ENCODE measurements at places on chromosomes 11 and 22.

DNA sequence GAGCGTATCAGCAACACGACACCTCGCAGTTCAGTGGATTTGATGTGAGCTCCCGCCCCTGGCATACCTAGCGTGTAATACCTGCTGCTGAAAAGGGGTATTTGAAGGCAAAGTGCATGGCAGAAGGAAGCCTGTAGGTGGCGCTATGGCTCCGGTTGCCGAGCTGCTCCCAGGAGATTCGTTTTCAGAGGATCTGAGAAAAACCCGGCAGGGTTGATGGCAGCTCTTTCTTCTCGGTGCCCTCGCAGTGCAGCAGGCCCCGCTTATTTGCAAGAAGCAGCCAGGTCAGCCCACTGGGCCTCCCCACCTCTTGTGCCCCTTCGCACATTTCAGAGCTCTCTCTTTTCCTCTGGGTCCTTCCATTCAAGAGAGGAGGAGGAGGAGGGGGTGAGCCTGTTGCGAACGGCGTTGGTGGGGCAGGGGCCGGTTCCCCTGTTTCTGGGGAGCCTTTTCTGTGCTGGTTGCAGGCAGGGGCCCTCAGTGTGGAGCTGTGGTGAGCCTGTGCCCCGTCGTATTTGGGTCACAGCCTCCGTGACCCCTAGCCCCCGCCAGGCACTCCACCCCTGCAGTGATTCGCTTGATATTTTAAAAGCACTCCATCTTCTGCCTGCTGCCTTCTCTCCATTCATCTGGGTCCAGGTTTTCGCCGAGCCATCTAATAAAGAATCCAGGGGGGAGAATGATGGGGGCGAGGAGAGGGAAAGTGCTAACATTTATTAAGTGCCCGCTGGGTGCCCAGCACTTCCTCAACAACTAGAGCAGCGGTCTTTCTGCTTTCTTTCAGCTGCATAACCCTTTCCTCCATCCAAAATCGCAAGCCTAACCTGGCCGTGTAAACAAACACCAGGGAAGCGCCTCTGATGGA lies 85.3 kb upstream of the SYT13 start:
- H3K36me3 ChIP-seq, result no peaks in the 10 kb centered on the region
- H3K4me1 ChIP-seq, result peaks cover 16% of the 10 kb centered on the region
- H3K27me3 ChIP-seq, result peaks cover 10% of the 10 kb centered on the region
- peak; percentile 84 for DNase-seq
- H3K4me3 ChIP-seq, result no peak overlapping the region

- no peaks in the 10 kb centered on the region for H3K36me3 ChIP-seq
- no peak overlapping the region for H3K4me3 ChIP-seq
- no peak overlapping the region for H3K27ac ChIP-seq
- DNase-seq, result no peak
- no peaks in the 10 kb centered on the region for H3K4me1 ChIP-seq
- H3K27me3 ChIP-seq, result no peaks in the 10 kb centered on the region
Observed at GRCh38 chr11:92295175-92296137, 70.8 kb downstream of the FAT3 start.

GRCh38 chr11:31326470-31327148 lies 42.9 kb downstream of the DCDC1 start:
- H3K36me3 ChIP-seq, result no peaks in the 10 kb centered on the region
- H3K27me3 ChIP-seq, result peaks cover 3% of the 10 kb centered on the region
- H3K4me1 ChIP-seq, result peaks cover 2% of the 10 kb centered on the region
- no peak overlapping the region for H3K4me3 ChIP-seq

DNA sequence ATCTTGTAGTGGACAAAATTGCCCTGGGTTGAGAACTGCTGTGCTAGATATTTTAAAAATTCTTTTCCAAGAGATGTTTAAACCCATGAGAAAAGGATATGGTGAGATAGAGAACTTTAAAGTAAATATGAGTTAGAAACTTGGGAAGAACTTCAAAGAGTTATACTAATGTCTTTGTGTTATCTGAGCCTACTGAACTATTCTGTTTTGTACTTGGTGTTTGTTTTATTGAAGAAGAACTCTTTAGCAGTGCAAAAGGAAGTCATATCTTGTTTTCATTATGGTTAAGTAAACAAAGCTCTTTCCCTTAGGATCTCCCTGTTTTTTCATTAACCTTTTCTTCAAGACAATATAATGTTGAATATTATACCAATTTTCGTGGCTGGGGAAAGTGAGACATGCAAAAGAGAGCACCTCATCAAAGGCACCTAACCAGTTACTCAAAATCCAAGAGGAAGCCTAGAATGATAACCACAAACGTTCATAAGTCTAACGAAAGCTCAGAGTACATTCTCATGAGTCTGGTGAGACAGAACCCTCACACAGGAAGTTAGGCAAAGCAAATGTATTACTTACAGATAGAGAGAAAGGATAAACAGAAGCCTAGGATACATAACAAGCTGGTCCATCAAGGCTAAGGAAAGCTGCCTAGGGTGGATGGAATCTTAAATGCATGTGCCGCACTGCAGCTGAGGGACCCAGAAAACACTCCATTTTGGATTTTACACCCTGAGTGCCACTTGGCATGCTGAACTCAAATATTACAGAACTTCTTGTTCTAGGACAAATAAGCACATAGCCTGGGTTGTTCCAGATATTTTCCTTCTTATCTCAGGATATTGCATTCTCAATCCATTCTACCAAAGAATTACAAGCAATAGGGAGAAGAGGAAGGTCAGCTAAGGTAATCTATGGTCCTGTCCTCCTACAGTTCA lies 112.5 kb upstream of the ANO3 start:
- no peak for DNase-seq
- no peaks in the 10 kb centered on the region for H3K27me3 ChIP-seq
- no peaks in the 10 kb centered on the region for H3K36me3 ChIP-seq
- no peaks in the 10 kb centered on the region for H3K4me1 ChIP-seq
- no peak overlapping the region for H3K27ac ChIP-seq

DNA sequence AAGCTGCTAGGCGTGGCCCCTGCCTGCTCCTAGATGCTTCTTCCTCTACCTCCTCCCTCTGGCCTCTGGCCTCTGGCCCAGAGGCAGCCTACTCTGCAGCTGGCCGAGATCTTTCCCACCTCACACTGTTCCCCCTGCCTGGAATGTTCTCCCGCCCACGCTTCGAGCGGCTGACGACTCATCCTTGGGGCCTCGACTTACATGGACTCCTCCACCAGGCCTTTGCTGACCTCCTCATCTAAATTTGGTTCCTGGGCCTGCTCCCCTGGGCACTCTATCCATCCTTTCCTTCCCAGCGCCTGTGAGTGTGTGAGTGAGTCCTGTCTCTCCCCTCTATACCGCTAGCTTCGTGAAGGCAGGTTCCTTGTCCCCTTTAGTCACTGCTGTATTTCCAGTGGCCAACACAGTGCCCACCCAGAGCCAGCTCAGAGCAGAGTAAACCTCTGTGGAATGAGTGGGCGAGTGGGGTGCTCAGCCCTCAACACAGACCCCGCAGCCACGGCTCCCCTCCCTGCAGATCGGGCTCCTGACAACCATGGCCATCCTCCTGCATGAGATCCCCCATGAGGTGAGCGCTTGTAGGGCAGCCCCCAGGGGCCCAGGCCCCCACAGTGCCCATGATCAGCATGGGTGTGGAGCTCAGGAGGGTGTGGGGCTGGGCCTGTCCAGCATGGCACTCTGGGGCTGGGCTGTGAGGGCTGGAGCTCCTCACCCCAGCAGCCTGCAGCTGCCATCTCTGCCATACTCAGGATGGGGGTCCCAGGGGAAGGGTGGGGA lies 5.7 kb downstream of the SLC39A13 start:
- DNase-seq, result no peak
- peaks cover 4% of the 10 kb centered on the region for H3K4me1 ChIP-seq
- no peak overlapping the region for H3K4me3 ChIP-seq

DNA sequence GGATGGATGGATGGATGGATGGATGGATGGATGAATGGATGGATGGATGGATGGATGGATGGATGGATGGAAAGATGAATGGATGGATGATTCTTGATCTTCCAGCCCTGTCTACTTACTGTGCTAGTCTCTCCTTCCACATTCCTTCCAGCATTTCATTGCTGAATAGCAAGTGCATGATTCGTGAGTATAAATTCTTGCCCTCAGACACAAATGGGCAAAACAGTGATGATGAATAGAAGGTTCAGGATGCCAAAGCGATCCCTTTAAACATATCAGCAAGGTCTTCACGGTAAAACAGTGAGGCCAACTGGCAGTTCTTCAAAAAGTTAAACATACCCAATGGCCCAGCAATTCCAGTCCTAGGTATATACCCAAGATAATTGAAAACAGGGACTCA lies 400.2 kb downstream of the MN1 start:
- peaks cover 12% of the 10 kb centered on the region for H3K27me3 ChIP-seq
- H3K36me3 ChIP-seq, result no peaks in the 10 kb centered on the region
- DNase-seq, result no peak
- no peaks in the 10 kb centered on the region for H3K4me1 ChIP-seq
- no peak overlapping the region for H3K4me3 ChIP-seq
- H3K27ac ChIP-seq, result no peak overlapping the region

DNA sequence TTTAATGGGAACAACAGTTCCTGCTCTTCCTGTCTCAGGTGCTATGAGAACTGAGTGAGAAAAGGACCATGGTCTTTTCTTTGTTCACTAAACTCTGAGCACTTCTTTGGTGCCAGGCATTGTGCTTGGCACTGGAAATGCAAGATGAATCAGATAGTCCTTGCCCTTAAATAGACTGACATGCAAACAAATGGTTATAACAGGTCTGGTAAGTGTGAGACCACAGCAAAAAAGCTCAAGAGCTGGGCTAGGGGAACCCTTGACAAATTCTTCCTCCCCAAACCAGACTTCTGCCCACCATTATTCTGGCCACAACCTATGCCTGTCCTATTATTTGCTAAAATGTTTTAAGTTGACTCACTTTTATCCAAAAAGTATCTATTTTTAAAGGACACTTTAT lies 5.1 kb downstream of the SLC43A3 start:
- DNase-seq, result no peak
- H3K36me3 ChIP-seq, result peaks cover 96% of the 10 kb centered on the region
- peaks cover 65% of the 10 kb centered on the region for H3K4me1 ChIP-seq
- peak overlapping the region; percentile 80 for H3K27ac ChIP-seq
- no peaks in the 10 kb centered on the region for H3K27me3 ChIP-seq

- H3K27me3 ChIP-seq, result peaks cover 10% of the 10 kb centered on the region
- DNase-seq, result no peak
- H3K4me3 ChIP-seq, result no peak overlapping the region
- no peak overlapping the region for H3K27ac ChIP-seq
Observed at GRCh38 chr22:43652845-43653244, 159.3 kb downstream of the EFCAB6 start.

DNA sequence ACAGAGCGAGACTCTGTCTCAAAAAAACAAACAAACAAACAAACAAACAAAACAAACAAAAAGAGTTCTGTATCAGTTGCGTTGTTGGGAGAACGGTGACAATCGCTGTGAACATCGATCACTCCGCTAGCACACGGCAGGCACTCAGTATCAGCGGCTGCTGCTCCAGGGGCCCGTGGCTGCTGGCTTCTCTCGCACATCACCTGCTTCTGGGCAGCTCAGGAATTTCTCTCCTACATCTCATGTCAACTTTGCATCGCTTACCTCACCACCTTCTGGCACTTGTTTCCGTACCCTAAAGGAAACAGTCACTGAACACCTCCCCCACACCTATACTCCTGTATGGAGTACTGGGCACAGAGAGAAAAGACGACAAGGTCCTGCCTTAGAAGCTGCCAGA lies 70.3 kb upstream of the WNT7B start:
- H3K27ac ChIP-seq, result no peak overlapping the region
- DNase-seq, result no peak
- no peak overlapping the region for H3K4me3 ChIP-seq
- no peaks in the 10 kb centered on the region for H3K27me3 ChIP-seq

DNA sequence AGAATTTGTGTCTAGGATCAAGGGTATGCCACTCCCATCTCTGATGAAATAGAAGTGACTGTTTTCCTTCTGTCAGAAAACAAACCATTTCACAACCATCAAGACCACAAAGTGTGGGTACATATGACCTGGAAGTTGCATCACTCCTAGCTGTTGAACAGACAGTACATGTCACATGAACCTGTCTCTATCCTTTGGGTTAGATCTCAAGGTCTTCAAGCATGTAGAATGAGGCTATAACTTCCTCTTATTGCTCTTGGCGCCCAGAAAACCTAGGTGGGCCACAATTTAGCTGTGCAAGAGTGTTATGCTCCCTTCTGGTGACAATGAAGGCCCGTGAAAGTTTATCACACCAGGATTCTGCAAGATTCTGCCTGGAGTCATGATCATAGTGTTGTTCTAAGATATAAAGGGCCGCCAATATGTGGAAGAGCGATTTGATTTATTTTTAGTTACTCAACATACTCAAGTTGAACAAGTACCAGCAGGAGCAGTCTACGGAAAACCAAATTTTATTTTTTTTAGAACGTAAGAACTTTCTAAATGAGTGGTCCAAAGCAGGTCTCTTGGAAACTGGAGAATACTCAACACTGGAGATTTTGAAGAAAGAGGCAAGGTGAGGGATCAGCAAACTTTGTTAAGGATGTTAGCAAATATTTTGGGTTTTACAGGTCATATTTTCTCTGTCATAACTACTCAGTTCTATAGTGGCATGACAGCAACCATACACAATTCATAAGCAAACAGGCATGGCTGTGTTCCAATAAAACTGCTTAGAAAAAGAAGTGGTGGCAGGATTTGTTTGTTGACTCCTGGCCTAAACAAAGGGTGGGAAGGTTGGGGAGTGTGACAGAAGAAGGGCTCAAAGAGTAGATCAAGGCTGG lies 101.8 kb downstream of the USP35 start:
- H3K36me3 ChIP-seq, result peaks cover 8% of the 10 kb centered on the region
- H3K4me3 ChIP-seq, result no peak overlapping the region
- no peaks in the 10 kb centered on the region for H3K27me3 ChIP-seq
- H3K27ac ChIP-seq, result peak overlapping the region; percentile 85
- H3K4me1 ChIP-seq, result peaks cover 33% of the 10 kb centered on the region
- DNase-seq, result peak; percentile 43

DNA sequence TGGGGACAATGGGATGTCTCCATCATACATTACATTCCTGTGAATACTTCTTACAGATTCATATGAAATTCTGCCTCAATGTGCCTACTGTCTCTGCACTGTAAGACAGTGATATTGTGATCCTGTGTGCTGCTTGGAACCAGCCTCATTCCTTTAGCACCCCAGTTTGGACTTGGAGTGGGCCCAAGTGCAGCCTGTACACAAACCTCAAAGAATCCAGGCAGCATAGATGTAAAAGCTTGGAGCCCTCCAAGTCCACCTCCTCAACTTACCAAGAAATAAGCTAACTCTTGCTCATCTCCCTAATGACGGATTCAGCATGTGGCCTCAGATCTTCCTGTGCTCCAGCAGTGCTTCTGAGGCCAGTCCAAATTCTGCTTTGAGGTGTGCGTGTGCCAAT lies 24.4 kb downstream of the GRAP2 start:
- H3K27ac ChIP-seq, result no peak overlapping the region
- no peaks in the 10 kb centered on the region for H3K27me3 ChIP-seq
- peaks cover 58% of the 10 kb centered on the region for H3K4me1 ChIP-seq

GRCh38 chr11:128772814-128773213 lies 78.9 kb downstream of the FLI1 start:
- DNase-seq, result peak; percentile 59
- H3K36me3 ChIP-seq, result peaks cover 60% of the 10 kb centered on the region
- no peaks in the 10 kb centered on the region for H3K27me3 ChIP-seq
- H3K27ac ChIP-seq, result peak overlapping the region; percentile 70
